ENCODE measurements at places on chromosomes 11 and 22.

DNA sequence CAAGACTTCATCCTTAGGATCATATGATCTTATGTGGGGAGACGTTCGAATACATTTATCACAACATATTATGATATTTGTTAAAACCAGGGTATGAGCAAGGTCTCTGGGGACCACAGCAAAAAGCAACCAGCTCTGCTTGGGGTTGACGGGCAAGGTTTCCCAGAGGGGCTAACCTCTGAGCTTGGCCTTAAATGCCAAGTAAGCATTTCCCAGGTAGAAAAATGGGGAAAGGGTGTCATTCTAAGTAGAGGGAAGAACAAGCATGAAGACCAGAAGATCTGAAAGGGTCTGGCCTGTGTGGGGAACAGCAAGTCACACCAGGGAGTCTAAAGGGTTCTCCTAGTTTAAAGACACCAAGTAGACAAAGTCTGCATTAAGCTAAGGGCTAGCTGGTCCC is 24.1 kb downstream of the CLMP start:
- DNase-seq = no peak

DNA sequence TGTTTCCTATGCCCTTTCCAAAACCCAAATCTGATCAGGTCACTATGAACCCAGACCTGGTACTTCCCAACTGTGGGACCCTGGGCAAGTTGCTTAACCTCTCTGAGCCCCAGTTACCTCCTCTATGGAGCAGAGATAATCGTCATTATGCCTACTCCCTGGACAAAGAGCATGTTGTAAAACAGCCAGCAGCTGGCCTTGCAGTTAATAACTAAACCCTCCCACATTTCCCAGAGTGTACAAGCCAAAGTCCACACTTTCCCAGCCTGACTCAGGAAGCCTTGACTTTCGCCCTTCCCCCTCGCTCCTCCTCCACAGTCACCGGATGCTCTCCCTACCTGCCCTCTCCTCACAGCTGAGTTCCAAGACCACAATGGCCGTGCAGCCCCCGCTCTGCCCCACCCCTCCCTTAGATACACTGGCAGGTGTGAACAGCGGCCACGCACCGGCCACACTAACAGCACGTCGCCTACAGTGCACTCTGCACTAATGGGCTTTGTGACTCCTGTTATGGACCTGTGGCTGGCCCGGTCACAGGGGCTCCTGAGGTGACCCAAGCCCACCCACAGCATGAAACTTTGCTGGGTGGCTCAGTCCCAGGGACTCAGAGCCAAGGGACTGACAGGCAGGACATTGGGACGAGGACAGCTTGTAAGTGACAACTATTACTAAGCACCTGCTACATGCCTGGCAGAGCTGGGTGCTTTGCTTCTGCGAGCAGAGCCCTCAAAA is 15.6 kb upstream of the MFNG start:
- no peak for DNase-seq

- no peak for DNase-seq
Measured at GRCh38 chr11:119599864-119600541, 129.0 kb downstream of the NECTIN1 start.

DNA sequence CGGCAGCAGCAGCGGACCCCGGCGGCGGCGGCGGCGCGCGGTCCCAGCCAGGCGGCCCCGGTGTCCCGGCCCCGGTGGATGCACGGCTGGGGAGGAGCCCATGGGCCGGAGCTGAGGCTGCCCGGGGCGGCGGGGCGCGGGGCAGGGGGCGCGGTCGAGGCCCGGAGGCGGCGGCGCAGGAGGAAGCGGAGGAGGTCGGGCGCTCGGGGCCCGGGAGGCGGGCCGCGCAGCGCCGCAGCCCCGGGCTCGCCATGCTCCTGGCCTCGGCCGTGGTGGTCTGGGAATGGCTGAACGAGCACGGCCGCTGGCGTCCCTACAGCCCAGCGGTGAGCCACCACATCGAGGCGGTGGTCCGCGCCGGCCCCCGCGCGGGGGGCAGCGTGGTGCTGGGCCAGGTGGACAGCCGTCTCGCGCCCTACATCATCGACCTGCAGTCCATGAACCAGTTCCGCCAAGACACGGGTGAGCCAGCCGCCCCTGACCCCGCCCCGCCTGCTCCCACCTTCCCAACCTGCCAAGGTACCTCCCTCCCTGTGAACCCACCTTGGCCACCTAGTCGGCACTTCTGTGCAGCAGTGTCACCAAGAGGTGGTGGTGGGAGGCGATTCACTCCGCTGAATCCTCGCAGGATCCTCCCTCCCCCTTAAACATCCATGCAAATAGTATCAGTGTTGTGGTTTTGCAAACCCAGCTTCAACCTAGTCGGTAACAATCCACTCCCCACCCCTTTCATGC is 580 bp downstream of the DTX4 start:
- DNase-seq = no peak

DNA sequence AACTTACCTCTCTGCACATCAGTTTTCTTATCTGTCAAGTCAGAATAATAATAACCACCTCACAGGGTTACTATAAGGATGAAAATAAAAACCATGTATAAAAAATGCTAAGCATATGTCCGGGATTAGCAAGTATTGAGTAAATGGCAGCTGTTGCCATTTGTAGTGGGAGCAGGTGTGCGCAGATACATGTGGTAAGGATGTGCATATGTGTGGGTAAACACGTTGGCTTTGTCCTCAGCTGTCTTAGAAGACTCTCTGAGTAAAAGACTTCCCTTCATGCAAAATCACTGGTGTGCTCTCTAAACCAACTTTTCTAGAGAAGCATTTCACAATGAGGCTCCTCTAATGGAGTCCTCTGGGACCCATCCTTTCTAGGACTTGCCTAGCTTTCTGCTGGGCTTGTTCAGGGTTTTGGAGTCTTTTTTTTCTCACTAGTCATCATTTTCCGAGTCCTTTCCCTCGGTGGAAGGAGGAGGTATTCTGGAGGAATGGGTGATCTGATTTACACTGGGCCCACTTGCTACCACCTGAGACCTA is 62.4 kb downstream of the NELL1 start:
- no peak for DNase-seq

DNA sequence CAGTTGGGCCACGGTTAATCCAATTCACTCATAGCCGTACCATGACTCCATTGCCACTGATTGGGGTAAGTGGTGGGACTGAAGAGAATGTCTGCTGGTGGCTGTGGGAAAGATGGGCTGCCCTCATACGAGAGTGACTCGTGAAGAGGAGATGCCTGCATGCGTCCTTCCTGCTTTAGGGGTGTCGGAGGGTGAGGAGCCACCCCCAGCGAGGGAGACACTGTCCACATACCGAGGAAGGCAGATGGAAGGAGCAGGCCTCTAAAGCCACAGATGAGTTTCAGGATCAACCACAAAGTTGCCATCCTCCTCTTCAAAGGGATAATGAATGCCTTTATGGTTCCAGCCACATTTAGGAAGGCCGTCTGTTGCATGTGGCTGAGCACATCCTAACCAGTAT is 83.2 kb downstream of the GRIK4 start:
- DNase-seq = no peak

DNA sequence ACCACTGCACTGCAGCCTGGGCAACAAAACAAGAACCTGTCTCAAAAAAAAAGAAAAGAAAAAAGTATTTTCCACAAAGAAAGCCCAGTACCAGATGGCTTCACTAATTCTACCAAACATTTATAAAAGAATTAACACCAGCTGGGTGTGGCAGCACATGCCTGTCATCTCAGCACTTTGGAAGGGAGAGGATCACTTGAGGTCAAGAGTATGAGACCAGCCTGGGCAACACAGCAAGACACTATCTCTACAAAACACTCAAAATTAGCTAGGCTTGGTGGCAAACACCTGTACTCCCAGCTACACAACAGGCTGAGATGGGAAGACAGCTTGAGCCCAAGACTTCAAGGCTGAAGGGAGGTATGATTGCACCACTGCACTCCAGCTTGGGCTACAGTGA is 20.1 kb downstream of the RSF1 start:
- DNase-seq = no peak

DNA sequence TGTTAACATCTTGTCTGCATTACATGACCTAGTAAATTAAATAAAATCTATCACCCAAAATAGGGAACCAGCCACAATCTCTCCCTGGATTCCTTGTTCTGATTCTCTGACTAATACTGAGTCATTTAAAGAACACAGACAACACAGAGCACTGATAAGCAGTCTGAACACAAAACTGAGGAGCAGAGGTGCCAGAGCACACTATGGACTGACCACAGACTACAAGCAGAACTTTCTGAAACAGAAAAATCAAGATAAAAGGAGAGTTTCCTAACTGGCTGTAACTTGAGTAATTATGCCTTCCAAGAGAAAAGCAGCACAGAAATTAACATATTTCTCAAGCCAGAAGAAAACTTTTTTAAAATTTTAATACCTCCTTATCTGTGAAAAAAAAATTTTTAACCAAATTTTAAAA is 128.8 kb downstream of the SGSM3 start:
- DNase-seq = no peak

GRCh38 chr11:120116966-120117365 is 20.9 kb downstream of the TRIM29 start:
- no peak for DNase-seq

GRCh38 chr11:69746752-69747742 is 28.1 kb downstream of the FGF4 start:
- DNase-seq = no peak

GRCh38 chr11:22471385-22471784 is 133.2 kb downstream of the SLC17A6 start:
- no peak for DNase-seq

- DNase-seq = no peak
Measured at GRCh38 chr22:48692734-48693376, 1134.8 kb downstream of the BRD1 start.

- DNase-seq = no peak
Measured at GRCh38 chr11:130916910-130917309, 631 bp upstream of the SNX19 start.

DNA sequence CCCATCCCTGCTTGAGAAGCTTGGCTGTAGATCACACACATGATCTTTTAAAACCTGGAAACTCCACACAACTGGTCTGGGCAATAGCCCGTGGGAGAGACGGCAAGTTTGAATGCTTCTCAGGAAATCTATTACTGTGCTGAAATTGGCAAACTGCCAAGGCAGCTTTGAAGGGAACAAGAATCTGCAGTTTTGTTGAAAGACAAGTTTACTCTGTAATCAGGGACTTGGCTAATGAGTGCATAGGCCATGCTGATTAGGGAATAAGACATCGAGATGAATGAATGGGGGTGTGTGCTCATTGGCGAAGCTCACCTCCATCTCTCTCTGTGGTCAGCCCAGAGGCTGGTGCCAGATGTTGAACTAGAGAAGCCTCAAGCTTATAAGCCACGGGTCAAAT is 218.8 kb downstream of the HIPK3 start:
- no peak for DNase-seq

DNA sequence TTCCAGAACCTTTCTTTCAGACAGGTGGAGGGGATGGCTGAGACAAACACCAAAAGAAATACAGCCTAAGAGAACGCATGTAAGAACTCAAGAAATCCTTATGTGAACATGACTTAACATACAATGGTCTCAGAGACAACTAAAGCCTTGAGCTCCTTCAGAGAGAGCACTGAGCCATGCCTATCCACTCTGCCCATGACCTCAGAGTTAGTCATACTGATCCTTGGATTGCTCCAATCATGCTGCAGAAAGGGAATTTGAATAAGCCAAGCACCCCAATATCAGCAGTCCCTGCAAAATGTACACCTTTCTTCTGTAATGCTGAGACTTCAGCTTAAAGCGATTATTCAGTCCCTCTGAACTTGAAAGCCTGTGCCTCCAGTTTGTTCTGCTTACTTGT is 43.2 kb upstream of the CHKA start:
- no peak for DNase-seq

GRCh38 chr11:46876471-46876870 is 30.4 kb upstream of the CKAP5 start:
- DNase-seq = no peak

DNA sequence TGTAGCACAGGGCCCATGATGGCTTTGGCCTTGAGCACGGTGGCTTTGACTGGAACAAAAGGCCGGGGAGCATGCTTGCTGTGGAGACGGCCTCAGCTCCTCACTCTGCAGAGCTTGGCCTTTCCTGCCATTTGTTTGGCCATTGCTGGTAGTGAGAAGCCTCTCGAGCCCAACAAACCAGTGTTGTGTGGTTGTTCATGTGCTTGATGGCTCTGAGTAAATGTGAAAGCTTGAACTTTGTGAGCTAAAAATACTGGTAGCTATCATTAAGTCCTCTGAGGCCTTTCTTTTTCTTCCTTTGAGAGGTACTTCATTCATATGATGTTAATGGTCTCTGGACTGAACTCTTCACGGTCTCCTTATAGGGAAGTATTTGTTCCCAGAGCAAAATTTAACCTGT is 39.6 kb downstream of the NAT10 start:
- DNase-seq = no peak

GRCh38 chr22:37616201-37617083 is 7.8 kb downstream of the GGA1 start:
- no peak for DNase-seq

DNA sequence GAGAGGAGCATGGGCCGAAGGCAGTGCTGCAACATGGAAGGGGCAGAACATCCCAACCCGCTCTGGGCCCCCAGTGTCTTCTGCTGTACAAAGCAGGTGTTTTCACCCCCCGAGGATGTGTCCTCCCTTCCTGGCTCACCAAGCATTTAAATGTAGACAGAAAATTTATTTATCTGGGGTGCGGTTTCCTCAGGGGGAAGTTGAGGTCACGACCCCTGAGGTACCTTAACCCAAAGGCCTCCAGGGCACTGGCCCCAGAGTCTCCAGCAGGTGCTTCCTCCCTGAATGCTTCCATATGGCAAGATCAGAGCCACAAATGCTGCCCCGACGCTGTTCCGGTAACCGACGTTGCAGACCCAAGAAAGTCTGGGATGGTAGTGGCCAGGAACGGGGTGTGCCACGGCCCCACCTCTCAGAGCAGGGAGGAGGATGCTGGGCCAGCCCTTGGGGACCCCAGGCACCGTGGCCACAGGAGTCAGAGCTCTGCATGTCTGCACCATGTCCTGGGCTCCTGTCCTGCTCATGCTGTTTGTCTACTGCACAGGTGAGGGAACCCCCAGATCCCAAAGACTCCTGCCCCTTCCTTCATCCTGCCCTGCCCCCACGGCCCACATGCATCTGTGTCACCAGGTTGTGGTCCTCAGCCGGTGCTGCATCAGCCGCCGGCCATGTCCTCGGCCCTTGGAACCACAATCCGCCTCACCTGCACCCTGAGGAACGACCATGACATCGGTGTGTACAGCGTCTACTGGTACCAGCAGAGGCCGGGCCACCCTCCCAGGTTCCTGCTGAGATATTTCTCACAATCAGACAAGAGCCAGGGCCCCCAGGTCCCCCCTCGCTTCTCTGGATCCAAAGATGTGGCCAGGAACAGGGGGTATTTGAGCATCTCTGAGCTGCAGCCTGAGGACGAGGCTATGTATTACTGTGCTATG is at the start of gene VPREB1:
VPREB1 (plus strand) TSS at position 471 of the 935 bp plus-strand sequence; CDS start at position 499, 28 bp downstream.
- no peak for DNase-seq

GRCh38 chr11:23866641-23867040 is 630.2 kb upstream of the LUZP2 start:
- no peak for DNase-seq

- no peak for DNase-seq
Measured at GRCh38 chr22:45237065-45237990, 3.4 kb downstream of the KIAA0930 start.

Measured in activated CD4-positive, alpha-beta T cell treated with anti-CD3 and anti-CD28 coated beads for 1 hour (primary cell).